ENCODE measurements at places on chromosomes 12 and 14.
A peak's percentile ranks its signal among the peaks of the same experiment; 100 is the strongest.

- peak; percentile 58 for DNase-seq
Measured at GRCh38 chr14:67837011-67837624, 17.5 kb downstream of the RAD51B start.

DNA sequence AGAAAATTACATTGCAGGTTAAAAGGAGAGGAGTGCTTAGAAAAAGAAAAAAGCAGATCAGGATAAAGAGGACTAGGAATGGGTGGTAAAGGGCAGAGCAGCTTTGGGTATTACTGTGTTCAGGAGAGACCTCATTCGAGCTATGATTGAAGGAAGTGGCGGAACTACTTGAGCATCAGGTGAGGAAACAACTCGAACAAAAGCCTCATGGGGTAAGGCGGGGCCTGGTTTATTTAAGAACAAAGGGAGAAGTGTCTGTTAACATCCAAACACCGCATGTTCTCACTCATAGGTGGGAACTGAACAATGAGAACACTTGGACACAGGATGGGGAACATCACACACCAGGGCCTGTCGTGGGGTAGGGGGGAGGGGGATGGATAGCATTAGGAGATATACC is 444.6 kb upstream of the CCDC196 start:
- no peak for DNase-seq

GRCh38 chr12:1184402-1184801 is 193.4 kb downstream of the ERC1 start:
- DNase-seq, result no peak

DNA sequence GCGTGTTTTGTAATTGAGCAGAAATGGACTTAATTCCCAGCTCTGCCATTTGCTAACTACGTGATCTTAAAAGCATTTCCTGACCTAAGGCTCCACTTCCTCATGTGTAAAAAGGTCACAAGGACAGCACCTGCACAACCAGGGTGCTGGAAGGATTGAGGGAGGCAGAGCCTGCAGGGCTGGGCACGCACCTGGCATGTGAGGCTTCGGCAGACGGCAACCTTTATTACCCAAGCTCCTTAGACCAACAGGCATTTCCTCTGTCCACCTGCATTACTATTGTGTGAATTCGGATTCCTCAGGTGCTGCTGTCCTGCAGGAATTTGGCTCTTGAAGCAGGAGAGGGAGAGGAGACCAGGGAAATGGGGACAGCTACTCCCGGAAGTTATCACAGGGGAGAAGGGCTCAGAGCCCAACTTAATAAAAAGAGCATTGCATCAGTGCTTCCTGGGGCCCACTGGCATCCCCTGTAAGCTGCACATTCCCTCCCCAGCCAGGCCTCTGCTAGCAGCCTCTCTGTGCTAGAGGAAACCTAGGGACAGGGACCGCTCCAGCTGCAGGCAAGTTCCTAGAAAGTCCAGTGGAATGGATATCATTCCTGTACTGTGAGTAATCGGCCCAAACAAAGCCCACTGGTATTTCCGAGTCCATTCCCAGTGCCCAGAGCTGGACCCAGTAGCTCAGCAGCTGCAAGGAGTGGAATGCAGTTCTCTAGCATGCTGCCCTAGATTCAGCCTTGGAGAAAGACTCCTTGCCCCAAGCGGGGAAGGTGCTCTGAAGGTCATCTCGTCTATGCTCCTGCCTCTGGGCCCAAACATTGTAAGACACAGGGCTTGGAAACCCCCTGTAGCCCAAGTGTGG is 157.1 kb upstream of the CCND2 start:
- DNase-seq, result no peak

GRCh38 chr14:57274551-57274950 is 5.8 kb downstream of the AP5M1 start:
- no peak for DNase-seq

DNA sequence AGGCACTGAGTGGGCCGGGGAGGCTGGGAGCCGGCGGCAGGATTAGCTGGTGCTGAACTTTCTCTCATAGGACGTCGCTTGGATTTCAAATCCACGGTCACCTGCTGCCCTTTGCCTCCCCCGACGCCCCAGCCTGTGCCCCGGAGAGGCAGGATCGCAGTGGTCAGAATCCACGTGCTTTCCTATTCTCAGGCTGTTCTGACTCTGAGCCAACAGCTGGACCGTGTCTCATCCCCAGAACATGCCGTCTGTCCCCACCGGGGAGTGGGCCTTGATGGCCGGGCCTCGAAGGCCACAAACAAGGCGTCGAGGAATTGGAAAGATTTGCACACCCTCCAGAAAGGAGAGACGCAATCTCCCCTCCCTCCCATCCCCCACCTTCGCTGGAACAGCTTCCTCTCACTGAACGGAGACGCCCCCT is 18.5 kb upstream of the MLXIP start:
- DNase-seq, result no peak

GRCh38 chr14:104003616-104004015 is 61.3 kb upstream of the RD3L start:
- no peak for DNase-seq

DNA sequence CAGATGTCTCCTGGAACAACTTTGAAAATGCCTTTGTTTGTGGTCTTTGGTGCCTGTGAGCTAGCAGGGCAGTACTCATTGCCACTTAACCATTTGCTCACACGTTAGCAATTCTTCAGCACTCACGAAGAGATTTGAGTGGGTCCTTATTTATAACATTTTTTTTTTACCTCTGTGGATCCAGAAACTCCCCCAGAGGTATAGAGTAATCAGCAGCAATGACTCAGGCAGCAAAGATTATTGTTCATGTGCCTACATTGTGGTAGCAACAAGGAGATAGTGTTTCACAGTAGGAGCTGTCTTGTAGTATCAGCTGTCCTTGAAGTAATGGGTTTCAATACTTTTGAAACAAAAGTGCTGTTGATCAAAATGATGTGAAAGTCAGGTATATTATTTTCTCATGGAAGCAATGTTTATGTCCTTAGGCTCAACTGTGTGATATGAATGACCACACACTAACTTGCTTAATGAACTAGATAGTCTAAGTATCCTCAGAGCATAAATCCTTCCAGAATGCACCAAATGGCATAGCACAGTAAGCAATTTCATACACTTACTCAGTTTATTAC is 304.1 kb downstream of the EGLN3 start:
- no peak for DNase-seq

- no peak for DNase-seq
Measured at GRCh38 chr12:78396538-78396937, 468.0 kb upstream of the SYT1 start.

DNA sequence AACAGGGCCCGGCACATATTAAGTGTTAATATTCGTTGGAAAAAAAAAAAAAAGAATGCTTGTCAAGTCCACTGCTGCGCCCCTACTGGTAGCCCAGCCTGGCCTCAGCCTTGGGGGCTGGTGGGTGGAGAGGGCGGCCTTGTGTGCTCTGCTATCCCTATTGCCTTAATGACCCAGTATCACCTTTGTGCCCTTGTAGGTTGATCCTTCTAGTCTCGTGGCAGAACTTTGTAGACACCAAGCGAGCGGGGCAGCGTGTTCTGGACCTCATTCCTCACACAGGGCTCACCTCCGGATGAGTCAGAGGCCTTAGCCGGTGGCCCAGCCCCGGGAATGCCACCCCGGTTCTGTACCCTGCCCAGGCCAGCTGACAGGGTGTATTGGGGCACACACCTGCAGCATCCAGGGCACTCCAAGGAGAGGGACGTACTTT is 1.8 kb upstream of the RCOR1 start:
- DNase-seq, result no peak

DNA sequence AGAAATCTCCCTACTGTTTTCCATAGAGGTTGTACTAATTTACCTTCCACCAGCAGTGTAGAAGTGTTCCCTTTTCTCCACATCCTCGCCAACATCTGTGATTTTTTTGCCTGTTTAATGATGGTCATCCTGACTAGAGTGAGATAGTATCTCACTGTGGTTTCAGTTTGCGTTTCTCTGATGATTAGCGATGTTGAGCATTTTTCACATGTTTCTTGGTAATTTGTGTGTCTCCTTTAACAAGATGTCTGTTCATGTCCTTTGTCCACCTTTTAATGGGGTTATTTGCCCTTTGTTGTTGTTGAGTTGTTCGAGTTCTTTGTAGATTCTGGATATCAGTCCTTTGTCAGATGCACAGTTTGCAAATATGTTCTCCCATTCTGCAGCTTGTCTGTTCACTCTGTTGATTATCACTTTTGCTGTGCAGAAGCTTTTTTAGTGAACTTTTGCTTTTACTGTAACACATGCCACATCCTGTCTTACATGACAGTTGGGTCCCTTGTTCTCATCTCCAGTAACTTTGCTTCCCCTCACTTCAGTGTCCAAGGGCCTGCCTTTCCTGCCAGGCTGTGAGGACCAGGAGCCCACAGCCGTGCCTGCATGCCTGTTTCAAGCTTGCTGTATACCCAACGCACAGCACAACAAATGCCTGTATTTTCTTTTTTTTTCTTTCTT is 64.9 kb downstream of the SPRING1 start:
- no peak for DNase-seq

- no peak for DNase-seq
Measured at GRCh38 chr14:48304729-48305128, 629.3 kb upstream of the MDGA2 start.

DNA sequence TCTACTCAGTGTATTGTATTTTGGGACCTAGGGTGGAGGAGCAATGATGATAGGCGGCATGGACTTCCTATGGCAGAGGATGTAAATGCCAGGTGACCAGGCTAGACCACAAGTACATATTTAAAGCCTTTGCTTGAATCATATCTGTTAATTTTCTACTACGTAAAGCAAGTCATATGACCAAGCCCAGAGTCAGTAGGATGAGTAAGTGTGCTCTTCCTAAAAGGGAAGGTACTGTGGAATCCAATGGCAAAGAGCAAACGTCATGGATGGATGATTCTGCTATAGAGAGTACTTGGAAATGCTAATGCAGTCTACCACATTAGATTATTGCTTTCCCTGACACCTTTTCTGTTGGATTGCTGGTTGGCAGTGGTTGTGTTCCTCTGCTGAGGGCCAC is 16.8 kb downstream of the GPATCH2L start:
- DNase-seq, result no peak

GRCh38 chr14:99324291-99324690 is 52.3 kb upstream of the BCL11B start:
- no peak for DNase-seq

GRCh38 chr14:90263748-90264449 is 7.5 kb downstream of the PSMC1 start:
- no peak for DNase-seq

GRCh38 chr12:32988982-32989381 is 92.4 kb upstream of the PKP2 start:
- no peak for DNase-seq

DNA sequence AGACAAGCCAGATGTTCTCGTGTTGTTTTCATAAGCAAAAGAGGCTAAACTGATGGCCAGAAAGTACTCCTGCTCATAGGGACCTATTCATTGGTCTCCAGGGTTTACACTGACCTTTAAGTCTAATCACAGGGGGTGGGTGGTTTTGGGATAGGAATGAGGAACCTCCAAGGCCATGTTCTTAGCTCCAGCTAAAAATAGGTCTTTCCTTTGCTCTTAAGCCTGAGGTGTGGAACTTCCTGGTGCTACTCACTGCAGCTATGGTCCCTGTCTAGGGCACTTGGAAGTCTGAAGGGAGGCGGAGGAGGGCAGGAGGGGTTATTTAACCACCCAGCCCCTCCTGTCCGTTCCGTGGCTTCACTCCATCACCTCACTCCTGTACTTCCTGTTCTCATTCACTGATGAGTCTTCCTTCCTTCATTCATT is 18.6 kb downstream of the GPRC5A start:
- no peak for DNase-seq

DNA sequence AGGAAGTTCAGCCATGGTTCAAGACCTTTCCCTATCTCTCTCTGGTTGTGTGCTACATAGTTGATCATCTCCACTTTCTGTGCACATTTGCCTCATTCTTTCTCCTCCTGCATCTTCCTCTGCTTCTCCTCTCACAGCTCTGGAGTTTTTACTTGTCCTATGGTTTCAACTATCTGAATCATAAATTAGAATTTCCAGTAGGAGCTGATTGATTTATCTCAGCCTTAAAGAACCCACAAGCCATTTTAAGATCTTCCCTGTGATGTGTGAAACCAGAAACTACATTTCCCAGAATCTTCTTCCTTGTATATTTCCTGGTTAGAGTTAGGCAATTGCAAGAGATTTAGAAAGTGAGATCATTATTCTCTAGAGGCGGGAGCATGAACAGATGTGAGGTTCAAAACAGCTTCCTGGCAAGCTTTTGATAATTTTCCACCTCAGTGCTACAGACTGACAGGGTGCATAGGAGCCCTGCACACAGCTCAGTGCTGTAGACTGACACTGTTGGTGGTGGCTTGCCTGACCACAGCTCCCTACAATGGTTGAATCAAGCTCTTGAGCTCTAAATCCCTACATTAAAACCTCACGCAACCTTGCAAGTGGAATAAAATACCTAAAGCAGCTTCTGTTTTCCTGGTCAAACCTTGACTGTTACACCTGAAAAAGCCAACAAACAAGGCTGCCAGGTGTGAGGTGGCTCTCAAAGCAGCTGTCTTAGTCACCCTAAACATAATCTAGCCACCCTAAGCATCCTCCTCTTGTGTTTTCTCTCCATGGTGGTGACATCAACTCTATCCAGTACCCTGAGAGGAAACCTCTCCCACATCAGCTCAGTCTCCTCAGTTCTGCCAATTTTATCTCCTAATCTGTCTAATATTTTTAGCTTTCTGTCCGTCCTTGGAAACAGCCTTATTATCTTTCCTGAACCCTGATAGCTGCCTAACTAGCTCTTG is 21.5 kb upstream of the IFNG start:
- peak; percentile 91 for DNase-seq

DNA sequence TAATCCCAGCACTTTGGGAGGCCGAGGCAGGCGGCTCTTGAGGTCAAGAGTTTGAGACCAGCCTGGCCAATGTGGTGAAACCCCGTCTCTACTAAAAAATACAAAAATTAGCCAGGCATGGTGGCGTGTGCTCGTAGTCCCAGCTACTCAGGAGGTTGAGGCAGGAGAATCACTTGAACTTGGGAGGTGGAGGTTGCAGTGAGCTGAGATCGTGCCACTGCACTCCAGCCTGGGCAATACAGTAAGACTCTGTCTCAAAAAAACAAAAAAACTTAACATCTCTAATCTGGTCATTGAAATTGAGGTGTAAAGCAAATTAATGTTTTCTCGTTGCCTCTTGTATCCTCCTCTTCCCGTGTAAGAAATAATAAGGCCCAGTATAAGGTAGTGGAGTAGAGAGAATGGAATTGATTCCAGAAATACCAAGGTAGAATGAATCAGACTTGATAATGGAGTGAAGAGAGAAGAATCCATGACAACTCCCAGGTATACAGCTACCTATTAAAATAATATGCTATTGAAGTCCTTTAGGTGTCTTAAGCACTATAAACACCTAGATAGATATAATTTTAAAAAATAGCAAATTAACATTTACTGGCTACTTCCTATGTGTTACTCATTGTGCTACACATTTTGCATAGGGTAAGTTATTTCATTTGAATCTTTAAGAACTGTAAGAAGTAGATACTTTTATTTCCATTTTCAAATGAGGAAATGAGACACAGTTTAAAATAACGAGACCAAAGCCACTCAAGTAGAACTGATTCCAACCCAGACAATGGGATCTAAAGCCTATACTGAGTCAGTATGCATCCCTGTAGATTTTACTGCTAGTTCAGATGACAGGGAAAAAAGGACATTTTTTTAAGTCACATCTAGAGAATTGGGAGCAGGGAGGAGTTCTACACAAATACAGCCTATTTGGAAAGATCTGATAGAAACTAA is 23.2 kb downstream of the RAP1B start:
- DNase-seq, result no peak
